ENCODE measurements at places on chromosomes 7 and 10.

- peak; percentile 34 for DNase-seq
These were observed 6.2 kb upstream of the CH25H start for GRCh38 chr10:89213191-89213808.

GRCh38 chr7:93242106-93242505 lies 9.9 kb downstream of the VPS50 start:
- no peak for DNase-seq

- DNase-seq = no peak
These were observed 83.9 kb upstream of the PAX2 start for GRCh38 chr10:100661520-100661919.

- no peak for DNase-seq
These were observed 136.7 kb upstream of the TCERG1L start for GRCh38 chr10:131448171-131448570.

DNA sequence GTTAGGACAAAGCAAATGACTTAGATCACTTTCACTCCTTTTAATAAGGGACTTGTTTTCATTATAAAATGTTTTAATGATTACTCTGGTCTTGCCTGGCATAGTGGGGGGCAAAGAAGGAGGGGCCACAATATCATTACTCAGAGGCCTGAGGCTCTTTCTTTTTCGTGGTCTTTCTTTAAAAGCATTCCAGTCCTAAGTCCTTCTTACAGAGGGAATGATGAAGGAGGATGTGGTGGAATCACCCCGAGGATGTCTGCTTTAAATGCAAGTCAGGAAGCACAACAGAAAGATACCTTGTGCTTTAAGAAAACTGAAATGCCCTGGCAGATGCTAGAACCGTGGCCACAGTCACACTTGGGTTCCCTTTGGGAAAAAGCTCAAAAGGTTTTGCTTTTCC lies 379.1 kb downstream of the INHBA start:
- DNase-seq = no peak

GRCh38 chr10:34351161-34351560 lies 463.9 kb downstream of the PARD3 start:
- no peak for DNase-seq

DNA sequence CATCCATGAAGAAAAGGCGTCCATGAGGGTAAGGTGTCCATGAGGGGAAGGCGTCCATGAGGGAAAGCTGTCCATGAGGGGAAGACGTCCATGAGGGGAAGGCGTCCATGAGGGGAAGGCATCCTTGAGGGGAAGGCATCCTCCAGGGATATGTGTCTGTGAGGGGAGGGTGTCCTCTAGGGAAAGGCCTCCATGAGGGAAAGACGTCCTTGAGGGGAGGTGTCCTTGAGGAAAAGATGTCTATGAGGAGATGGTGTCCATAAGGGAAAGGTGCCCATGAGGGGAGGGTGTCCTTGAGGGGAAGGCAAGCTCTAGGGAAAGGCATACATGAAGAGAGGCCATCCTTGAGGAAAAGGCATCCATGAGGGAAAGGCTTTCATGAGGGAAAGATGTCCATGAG lies 92.6 kb downstream of the INPP5A start:
- no peak for DNase-seq

DNA sequence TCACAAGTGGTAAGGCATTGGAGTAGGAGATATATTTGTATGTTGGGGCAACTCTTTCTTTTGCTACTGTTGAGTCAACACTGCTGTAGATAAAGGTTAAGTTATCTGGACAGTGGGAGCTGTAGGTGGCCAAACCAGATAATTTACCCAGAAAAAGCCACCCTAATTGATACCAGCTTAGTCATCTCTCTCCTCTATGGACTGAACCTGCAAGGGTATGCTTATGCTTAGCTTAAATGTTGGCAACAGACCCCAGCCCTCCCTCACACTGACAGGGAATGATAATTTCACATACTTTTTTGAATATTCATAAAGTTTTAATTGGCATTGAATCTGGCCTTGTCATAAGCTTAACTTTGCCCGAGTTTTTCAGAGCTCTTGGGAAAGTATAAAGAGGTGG lies 66.3 kb downstream of the CREB5 start:
- no peak for DNase-seq

DNA sequence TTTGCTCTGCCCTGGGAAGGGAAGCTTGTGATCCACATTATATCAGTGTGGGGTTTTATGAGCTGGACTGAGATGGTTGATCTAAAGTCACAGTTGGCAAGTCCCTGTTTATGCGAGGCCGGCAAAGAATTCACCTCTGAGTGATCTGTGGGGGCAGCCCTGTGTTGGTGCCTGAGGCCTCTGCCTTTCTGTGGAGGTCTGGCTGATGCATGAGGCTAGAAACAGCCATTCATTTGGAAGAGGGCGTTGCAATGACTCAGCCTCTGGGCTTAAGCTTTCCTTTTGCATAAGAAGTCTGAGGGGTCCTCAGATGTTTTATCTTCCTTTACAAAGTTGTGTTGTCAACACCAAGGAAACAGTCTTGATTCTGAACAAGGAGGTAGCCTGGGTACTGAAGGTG lies 126.9 kb downstream of the MGMT start:
- DNase-seq = no peak

DNA sequence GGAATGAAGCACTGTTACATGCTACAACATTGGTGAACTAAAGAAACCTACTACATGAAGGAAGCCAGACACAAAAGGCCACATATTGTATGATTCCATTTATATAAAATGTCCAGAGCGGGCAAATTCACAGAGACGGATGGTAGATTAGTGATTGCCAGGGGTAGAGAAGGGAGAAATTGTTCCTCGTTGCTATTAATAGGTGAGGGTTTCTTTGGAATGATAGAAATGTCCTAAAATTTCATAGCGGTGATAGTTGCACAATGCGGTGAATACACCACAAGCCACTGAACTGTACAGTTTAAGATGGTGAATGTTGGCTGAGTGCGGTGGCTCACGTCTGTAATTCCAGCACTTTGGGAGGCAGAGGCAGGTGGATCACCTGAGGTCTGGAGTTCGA lies 29.0 kb downstream of the DENND2A start:
- DNase-seq = no peak

GRCh38 chr10:3264161-3264761 lies 91.7 kb upstream of the PITRM1 start:
- DNase-seq = no peak

DNA sequence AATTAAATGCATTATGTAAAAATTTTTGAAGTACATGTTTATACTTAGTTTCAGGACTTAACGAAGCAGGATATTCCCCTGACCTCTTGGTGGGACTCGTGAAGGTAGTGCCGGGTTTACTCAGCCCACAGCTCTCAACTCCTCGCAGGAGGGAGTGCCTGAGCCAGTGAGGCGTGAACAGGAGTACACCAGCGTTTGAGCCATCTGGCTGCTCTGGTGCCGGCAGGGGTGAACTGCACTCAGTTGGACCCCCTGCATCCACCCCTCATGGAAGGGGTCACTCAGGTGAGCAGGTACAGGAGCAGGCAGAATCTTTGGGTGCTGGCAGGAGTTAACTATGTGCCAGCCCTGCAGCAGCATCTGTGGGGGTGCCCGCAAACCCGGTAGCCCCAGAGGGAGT lies 625.1 kb upstream of the PCDH15 start:
- no peak for DNase-seq

- DNase-seq = no peak
These were observed 262.0 kb downstream of the GLI3 start for GRCh38 chr7:41974870-41975557.

DNA sequence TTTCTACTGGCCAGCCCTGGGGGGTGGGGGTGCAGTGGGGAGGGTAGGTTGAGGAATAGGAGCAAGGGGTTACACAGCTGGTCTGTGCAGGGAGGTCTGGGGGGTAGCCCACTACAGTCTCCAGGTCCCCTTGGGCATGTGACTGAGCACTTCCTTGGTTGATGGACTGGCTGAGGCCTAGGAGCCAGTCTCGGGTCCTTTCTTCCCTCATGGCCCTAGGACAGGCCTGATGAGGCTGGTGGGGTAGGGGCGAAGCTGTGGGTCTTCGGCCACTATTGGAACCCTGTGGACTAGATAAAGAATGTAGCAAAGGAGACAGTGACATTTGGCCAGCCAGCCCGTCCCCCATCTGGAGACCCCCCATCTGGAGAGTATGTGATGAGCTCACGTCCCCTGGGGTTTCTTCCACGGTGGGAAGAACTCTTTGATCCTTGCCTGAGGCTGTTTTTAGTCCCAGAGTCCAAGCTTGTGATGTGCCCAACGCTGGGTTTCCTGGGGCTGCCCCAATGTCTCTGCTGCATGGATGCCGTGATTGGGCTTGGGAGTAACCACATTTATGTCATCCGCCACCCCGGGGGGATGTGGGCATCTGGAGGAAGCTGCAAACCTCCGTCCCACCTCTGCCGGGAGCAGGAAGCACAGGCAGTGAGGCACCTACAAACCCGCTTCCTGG lies 20.7 kb downstream of the FAM241B start:
- no peak for DNase-seq

GRCh38 chr7:39433550-39433949 lies 132.7 kb upstream of the YAE1 start:
- no peak for DNase-seq

GRCh38 chr7:14765731-14766130 lies 136.8 kb downstream of the DGKB start:
- no peak for DNase-seq

DNA sequence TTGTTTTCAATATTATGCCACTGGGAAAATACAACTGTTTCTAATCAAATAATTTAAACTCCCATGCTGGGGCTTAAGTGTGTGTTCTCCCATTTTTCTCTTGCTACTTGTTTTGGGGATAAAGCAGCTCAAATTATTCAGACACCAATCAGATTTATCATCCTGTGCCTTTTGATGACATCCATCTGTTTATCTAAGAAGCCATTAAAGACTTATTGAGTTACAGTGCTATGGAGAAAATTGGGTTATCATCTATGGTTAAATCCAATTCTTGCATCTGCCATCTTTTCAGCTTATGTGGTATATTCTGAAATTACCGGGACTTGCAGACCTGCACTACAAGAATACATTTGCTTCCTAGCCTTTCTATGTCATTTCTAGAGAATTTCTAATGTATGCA lies 401.2 kb downstream of the GFRA1 start:
- DNase-seq = no peak

DNA sequence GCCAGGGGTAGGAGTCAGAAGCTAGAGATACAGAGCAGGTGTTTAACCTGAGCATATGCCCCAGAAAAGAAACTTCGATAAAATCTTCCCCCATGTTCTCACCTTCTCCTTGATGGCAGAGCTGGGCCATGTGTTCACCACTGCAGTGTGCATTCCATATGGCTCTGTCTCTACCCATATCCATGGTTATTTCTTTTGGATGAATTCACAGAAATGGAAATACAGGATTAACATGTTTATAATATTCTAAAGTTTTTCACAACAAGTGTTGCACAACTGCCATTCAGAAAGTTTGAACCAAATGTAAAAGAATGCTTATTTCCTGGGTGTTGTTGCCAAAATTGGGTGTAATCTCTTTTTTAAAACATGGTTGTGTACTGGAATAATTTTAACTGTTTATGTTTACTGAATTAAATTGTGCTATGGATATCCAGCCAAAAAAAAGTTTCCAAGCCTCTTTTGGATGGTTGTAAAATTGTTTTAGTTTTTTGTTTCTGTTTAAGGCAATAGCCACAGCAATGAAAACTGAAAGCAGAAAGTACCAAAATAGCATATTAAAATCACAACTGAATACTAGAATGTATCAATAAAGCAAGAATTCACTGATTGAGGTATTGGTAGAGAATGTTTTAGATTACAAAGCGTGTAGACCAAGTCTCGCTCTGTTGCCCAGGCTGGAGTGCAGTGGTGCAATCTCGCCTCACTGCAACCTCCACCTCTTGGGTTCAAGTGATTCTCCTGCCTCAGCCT lies 19.9 kb upstream of the CCNY start:
- no peak for DNase-seq

GRCh38 chr7:111927353-111928019 lies 278.7 kb downstream of the DOCK4 start:
- DNase-seq = no peak

- peak; percentile 23 for DNase-seq
These were observed 38.3 kb upstream of the BTBD16 start for GRCh38 chr10:122232769-122233168.

DNA sequence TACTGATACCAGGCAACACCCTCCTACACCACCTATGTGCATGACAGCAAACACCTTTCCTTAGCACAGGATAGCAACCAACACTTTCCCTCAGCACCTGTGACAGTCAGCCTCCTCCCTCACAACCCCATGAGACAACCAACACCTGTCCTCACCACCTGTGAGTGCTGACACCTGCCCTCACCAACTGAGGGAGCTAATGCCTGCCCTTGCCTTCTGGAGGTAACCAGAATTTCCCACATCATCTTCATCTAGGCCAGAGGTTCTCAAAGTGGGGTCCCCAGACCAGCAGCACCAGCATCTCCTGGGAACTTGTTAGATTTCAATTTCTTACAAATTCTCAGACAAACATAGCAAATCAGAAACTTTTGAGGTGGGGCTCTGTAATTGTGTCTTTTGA lies 112.5 kb downstream of the GRID1 start:
- DNase-seq = no peak

- no peak for DNase-seq
These were observed 26.4 kb upstream of the KLF6 start for GRCh38 chr10:3811291-3811870.

DNA sequence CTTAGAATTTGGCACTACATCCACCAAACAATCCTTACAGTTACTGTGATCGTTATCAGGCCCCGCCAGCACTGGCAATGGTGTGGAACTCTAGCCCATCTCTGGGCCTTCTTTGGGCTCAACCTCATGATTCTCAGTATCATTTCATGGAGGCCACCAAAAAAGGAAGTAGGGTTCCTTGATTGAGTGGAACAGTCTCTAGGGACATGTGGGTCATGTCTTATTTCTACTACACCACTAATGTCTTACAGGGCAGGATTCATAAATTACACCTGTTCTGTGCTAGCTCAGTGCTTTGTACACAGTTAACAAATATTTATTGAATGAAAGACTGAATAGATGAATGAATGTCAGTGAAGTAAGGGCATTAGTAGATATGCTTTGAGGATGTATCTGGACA lies 53.9 kb downstream of the AP3M1 start:
- no peak for DNase-seq

GRCh38 chr10:84427903-84428650 lies 99.7 kb downstream of the CCSER2 start:
- DNase-seq = no peak

GRCh38 chr7:105664816-105665525 lies 83.7 kb upstream of the EFCAB10 start:
- DNase-seq = no peak

DNA sequence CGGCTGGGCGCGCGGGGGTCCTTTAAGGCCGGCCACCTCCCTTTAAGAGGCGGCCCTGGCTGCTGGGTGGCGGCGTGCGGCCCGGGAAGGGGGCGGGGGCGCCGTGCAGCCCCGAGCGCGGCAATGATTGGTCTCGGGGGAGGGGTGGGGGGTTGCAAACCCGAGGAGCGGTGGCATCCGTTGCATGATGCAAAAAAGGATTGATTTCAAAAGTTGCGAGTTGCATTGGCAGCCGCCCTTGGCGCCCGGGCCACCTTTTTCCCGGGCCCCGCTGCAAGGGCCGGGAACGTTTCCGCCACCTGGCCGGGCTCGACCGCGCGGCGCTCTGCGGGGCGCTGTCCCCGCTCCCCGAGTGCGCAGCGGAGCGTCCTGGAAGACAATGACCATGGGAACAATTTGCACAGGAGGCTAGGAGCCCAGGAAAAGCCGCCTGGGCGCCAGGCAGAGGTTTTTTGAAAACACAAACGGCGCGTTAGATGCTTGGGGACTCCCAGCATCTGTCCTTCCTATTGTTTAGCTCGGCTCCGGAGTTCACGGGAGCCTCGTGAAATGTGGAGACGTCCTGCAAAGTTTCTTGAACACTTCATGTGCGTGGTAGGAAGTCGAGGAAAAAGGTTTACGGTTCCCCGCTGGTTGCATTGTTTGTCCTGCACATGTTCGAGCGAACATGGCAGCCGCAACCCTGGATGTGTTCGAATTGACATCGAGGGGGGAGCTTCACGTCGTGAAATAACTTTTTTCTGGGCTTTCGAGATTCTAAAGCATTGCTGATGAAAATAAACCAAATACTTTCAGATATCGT lies at the start of gene SEPHS1:
Gene SEPHS1 (minus strand): TSS at position 78 of the 802 bp plus-strand sequence. CDS start 3,343 bp downstream, outside the sequence.
- peak; percentile 90 for DNase-seq
